ENCODE measurements at places on chromosomes 6 and 20.

DNA sequence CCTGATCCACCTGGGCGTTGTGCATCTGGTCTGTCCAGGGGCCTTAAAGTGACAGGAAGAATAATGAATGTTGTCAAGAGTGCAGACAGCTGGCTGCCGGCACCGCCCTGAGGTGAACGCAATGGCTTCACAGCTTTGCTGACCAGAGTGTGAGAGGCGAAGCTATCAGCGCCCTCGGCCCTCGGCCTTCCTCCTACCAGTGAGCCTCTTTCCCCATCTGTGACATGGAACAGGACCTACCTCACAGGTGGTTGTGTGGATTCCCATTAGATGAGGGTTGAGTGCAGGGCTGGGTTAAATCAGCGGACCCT, 54.8 kb downstream of the CTCFL start:
- DNase-seq = no peak

- no peak for DNase-seq
These were observed 112.2 kb upstream of the ADTRP start for GRCh38 chr6:11890849-11891248.

GRCh38 chr6:138357928-138358327, 19.8 kb upstream of the SMIM28 start:
- no peak for DNase-seq

DNA sequence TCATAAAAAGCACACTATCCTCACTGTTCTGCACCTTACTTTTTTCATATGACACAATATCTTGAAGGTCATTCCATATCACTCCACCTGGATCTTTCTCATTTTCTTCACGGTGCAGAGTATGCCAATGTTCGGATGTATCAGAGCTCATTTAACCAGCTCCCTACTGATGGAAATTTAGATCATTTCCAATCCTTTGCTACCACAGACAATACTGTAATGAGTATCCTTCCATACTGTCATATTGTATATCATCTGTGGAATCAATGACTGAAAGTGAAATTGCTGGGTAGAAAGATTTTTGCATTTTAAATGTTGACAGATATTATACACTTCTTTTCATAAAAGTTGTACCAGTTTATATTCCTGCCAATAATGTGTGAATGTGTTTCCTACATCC, 2.2 kb upstream of the RAB44 start:
- DNase-seq = no peak

DNA sequence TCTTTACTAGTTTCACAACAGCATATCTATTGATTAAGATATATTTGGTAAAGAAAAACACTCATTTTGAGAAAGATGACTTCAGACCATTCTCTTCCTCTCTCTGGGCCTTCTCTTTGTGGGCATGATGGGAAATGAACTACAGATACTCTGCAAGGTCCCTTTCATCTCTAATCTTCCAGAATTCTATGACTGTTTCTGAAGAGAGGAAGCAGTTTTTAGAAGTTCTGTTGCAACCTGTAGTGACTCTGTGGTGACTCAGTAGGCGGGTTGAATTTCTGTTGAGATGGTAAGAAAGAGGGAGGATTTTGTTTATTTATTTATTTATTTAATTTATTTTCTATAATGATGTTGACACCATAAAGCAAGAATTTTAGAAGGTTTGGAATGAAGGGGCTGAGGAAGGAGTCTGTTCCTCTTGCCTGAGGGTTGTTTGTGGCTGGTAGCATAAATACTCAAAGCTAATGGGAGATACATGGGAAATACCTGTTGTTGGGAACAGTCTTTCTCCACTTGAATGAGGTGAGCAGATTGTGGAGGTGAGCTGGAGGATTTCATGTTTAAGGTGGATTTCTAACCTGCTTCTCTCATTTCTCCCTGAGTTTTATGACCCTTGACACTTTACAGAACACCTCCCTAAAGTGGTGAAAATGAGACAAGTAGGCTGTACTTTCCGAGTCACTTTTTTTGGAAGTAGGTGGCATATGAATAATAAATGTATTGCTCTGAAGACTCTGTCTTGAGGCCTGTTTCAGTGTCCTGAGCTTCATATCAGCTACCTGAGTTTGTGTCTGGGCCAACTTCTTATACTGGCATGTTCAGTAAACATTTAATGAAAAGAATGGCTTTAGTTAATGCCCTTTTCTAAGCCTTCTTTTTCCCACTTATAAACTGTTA, 15.0 kb downstream of the ACSS2 start:
- DNase-seq = no peak

GRCh38 chr20:51360451-51361201, 181.9 kb downstream of the NFATC2 start:
- DNase-seq = no peak

- no peak for DNase-seq
These were observed 83.0 kb downstream of the HFE start for GRCh38 chr6:26170181-26170580.

DNA sequence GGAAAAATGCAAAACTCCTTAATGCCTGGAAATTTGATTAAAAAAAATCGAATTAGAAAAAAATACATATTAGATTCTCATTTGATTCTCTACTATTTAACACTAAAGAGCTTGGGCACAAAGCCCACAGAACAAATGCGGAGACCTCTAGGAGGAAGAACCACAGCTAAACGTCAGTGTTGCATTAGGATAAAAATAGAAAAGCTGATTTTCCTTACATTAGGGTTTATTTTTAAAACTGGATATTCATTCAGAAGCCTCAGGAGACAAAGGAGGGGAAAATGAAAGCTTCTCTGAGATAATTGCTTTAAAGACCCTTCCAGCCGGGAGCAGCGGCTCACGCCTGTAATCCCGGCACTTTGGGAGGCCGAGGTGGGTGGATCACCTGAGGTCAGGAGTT, 77.3 kb downstream of the ECT2L start:
- no peak for DNase-seq

- DNase-seq = no peak
These were observed 30.0 kb downstream of the SLX4IP start for GRCh38 chr20:10465135-10465534.

- DNase-seq = no peak
These were observed 232.3 kb upstream of the GMDS start for GRCh38 chr6:2477666-2478065.

- DNase-seq = no peak
These were observed 30.4 kb upstream of the HIVEP2 start for GRCh38 chr6:142975365-142975764.

GRCh38 chr6:165008971-165009370, 300.4 kb downstream of the C6orf118 start:
- DNase-seq = no peak

GRCh38 chr6:101178748-101179147, 214.8 kb upstream of the GRIK2 start:
- no peak for DNase-seq

GRCh38 chr6:33840048-33840926, 36.5 kb upstream of the MLN start:
- no peak for DNase-seq

GRCh38 chr6:34340394-34340793, 52.1 kb downstream of the NUDT3 start:
- DNase-seq = no peak

- DNase-seq = no peak
These were observed 82.8 kb downstream of the HMGCLL1 start for GRCh38 chr6:55496201-55496600.

DNA sequence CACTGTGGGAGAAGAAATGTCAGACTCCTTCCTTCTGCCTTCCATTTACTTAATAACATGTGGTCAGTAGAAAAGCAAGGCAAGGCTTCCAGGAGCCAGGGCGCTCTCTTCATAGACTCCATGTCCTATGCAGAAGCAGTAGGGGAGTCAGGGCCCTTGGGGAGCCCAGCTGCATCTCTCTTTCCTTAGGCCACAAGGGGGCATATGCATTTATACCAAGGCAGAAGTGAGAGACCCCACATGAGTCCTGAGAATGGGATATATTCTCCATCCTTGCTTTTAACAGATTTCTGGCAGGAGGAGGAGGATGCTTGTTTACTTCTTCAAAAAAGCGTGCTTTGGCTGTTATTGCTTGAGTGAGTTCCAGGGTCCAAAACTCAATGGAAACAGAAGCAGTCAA, 198.5 kb downstream of the HIVEP2 start:
- no peak for DNase-seq

GRCh38 chr6:119024111-119024510, 54.4 kb downstream of the FAM184A start:
- no peak for DNase-seq

DNA sequence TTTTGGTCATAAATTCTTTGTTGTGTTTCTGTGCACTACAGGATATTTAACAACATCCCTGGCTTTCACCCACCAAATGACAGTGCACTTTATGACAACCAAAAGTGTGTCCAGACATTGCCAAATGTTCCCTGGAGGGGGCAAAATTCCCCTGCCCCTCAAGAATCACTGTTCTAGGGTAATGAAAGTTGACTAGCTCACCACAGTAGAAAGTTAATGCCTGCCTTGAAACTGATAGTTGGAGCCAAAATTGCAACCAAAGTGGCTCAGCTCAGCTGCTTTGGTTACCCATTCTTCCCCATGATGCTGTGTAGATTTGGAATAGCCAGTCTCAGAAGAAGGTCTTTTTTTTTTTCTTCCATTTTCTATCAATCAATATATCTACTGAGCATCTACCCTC, 150.6 kb downstream of the RALGAPA2 start:
- DNase-seq = no peak

- DNase-seq = no peak
These were observed 527.8 kb upstream of the FLRT3 start for GRCh38 chr20:14865169-14865568.

- DNase-seq = no peak
These were observed 745.5 kb downstream of the C6orf118 start for GRCh38 chr6:164563924-164564323.

Measured in esophagus squamous epithelium (tissue), 5 donors.